ENCODE measurements at places on chromosomes 1 and 21. TPM values are rescaled to one million over a fixed set of nuclear protein-coding genes. Genes with fewer than 3 reads are reported as not detected.

DNA sequence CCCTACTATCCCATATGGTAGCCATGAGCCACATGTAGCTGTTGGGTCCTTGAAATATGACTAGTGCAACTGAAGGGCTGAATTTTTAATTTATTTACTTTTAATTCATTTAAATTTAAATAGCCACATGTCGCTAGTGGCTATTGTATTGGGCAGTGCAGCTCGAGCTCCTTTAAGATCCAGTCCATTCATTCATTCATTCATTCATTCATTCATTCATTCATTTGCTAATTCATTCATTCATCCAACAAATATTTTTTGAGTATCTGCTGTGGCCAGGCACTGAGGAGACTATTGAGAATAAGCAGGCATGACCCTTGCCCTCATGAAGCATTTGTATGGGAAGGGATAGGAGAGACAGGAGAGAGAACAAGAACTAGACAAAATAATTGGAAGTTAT is 29.5 kb upstream of the ACOT11 start:
- no peak overlapping the region for H3K4me3 ChIP-seq
- H3K36me3 ChIP-seq: no peaks in the 10 kb centered on the region
- DNase-seq: no peak
- no peaks in the 10 kb centered on the region for H3K4me1 ChIP-seq
- no peak overlapping the region for H3K27ac ChIP-seq

DNA sequence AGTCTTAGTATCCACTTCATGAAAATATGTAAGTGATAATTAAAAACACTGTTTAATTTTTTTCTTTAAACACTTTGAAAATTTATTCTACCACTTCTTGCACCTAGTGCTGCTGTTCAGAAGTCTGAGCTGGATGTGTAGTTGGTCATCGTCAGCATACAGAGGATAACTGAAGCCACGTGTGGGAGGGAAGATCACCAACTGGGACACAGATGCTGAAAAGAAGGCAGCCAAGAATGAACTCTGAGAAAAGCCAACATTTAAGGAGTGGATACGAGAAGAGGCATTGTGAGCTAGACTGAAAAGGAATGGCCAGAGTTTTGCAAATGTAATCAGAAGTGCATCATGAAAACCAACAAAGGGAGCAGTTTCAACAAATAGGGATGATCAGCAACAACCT is 24.6 kb upstream of the CLCA4 start:
- H3K4me1 ChIP-seq: no peaks in the 10 kb centered on the region
- no peak overlapping the region for H3K4me3 ChIP-seq
- no peaks in the 10 kb centered on the region for H3K27me3 ChIP-seq
- H3K27ac ChIP-seq: no peak overlapping the region
- no peak for DNase-seq

DNA sequence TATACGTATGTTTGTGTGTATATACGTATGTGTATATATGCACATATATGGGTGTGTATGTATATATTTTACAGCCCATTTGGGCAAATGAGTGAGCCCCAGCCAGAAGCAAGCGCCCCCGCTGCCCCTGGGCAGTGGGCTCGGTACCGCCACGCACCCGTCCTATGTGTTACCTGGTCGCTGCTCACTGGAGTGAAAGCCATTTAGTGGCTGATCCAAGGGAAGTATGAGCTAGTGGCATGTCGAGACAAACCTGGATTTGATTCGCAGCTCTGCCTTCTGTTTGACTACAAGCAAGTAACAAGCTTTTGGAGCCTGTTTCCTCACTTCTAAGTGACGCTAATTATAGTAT is 35.8 kb upstream of the JAK1 start:
- no peak for DNase-seq
- no peaks in the 10 kb centered on the region for H3K27me3 ChIP-seq
- peak overlapping the region; percentile 57 for H3K4me3 ChIP-seq
- peak overlapping the region; percentile 84 for H3K27ac ChIP-seq

DNA sequence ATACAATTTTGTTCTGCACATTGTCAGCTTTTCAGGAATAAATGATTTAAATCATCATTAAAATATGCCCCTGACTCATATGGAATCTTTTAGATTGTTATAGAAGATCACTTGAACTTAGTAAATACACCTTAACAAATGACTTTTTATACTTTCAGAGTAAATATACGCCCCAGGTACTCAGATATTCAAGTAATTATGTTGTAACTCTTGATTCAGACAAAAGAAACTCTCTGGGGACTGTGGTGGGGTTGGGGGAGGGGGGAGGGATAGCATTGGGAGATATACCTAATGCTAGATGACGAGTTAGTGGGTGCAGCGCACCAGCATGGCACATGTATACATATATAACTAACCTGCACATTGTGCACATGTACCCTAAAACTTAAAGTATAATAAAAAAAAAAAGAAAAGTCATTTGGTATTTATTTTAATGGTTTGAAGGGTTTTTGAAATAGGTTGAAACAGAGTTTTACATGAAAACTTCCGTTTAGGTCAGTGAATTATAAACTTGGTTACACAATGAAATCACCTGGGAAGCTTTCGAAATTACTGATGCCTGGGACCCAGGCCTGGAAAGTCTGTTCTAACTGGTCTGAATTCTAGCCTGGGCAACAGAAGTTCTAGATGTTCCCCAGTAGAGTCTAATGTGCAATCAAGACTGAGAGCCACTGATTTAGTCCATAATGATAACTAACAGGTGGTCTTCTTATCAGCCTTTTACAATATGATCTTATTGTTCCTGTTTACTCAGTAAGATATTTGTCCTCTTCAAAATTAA is 320.5 kb upstream of the NR5A2 start:
- DNase-seq: no peak
- no peak overlapping the region for H3K4me3 ChIP-seq

- H3K27ac ChIP-seq: no peak overlapping the region
- no peaks in the 10 kb centered on the region for H3K27me3 ChIP-seq
- DNase-seq: no peak
- no peaks in the 10 kb centered on the region for H3K4me1 ChIP-seq
- H3K4me3 ChIP-seq: no peak overlapping the region
These were observed 131.5 kb upstream of the ZNF648 start for GRCh38 chr1:182192966-182193365.

DNA sequence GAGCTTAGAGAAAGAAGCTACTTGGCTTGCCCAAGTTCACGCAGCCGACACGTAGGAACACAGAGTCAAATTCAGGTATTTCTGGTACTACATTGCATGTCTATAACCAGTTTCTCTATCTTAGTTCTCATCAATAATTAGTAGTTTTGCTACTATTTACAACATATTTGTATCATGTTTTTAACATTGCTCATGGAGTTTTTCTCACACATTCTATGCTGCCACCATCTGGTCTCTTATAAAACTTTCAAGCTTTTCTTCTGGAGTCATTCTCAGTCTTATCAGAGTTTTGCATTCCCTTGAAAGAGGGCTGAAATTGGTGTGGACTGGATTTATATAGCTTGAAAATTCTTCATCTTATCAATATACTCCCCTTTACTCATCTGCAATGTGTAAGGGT is 118.8 kb upstream of the PALMD start:
- no peaks in the 10 kb centered on the region for H3K4me1 ChIP-seq
- H3K36me3 ChIP-seq: no peaks in the 10 kb centered on the region
- H3K27ac ChIP-seq: no peak overlapping the region
- DNase-seq: no peak
- H3K27me3 ChIP-seq: no peaks in the 10 kb centered on the region

DNA sequence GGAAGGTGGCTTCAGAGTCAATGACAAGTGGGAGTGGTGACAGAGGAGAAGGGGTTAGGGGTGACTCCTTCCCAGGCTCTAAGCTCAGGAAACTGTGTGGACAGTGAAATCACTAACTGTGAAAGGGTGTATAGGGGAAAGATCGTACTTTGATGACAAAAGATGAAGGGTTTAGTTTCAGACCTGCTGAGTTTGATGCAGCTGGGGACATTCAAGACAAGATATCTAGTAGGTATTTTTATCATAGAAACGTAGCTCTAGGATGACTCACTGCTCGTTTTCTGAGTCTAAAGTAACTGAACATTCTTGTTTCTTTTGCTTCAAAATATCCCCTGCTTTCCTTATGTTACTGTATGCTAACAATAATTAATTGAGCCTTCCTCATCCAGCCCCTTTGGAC is 149.0 kb downstream of the PCP4 start:
- H3K27ac ChIP-seq: no peak overlapping the region
- no peak for DNase-seq
- H3K27me3 ChIP-seq: no peaks in the 10 kb centered on the region

DNA sequence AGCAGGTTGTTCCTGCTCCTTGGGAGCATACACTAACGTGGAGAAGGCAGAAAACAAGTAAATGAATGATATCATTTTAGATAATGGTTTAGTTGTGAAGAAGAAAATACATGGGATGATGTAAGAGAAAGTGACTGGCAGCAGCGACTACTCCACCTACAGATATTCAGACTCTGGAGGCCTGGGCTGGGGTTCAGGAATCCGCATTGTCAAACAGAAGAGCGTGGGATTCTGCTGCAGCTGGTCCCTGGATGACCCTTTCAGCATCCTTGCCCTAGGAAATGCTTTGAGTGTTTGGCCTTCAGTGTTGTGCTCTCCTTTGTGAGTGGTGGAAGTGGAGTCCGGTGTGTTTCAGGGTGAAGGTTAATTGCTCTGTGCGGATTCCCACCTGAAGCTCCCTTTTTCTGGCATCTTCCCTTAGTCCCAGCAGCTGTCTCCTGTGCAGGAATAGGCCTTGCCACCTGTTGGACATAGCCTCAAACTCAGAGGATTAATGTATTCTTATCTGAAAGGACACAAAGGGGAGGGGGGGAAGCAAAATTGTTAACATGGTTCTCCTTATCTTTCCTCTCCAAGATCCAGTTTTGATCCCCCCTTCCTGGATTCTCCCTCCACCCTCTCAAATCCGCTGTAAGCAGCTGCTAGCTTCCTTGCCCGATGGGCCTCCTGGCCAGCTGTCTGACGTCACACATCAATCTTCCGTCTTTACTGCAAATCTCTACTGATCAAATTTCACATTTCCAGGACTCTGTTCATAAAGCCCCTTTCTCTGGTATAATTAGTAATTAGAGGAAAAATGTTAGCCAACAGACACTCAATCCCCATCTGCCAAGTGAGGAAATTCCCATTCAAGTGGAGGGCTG is 68.3 kb upstream of the SPAG17 start:
- no peaks in the 10 kb centered on the region for H3K36me3 ChIP-seq
- H3K27me3 ChIP-seq: no peaks in the 10 kb centered on the region
- H3K27ac ChIP-seq: no peak overlapping the region
- no peak overlapping the region for H3K4me3 ChIP-seq
- DNase-seq: no peak

GRCh38 chr1:24364605-24364974 is 45.4 kb downstream of the GRHL3 start:
- peaks cover 15% of the 10 kb centered on the region for H3K36me3 ChIP-seq
- no peaks in the 10 kb centered on the region for H3K27me3 ChIP-seq

GRCh38 chr1:238675221-238675620 is 711.1 kb upstream of the CHRM3 start:
- H3K36me3 ChIP-seq: no peaks in the 10 kb centered on the region
- no peak overlapping the region for H3K27ac ChIP-seq
- no peak for DNase-seq
- H3K27me3 ChIP-seq: no peaks in the 10 kb centered on the region
- H3K4me1 ChIP-seq: no peaks in the 10 kb centered on the region
- no peak overlapping the region for H3K4me3 ChIP-seq

GRCh38 chr1:246221485-246222255 is 285.4 kb downstream of the SMYD3 start:
- no peaks in the 10 kb centered on the region for H3K27me3 ChIP-seq
- no peak overlapping the region for H3K27ac ChIP-seq
- no peaks in the 10 kb centered on the region for H3K36me3 ChIP-seq
- no peaks in the 10 kb centered on the region for H3K4me1 ChIP-seq
- no peak overlapping the region for H3K4me3 ChIP-seq
- DNase-seq: no peak

GRCh38 chr1:167227934-167228378 is 7.3 kb downstream of the POU2F1 start:
- no peaks in the 10 kb centered on the region for H3K36me3 ChIP-seq
- peak overlapping the region; percentile 17 for H3K27ac ChIP-seq
- no peaks in the 10 kb centered on the region for H3K27me3 ChIP-seq
- no peak for DNase-seq
- peaks cover 20% of the 10 kb centered on the region for H3K4me1 ChIP-seq

GRCh38 chr1:85275701-85276214 is 674 bp downstream of the BCL10 start:
- H3K27ac ChIP-seq: peak overlapping the region; percentile 97
- H3K27me3 ChIP-seq: no peaks in the 10 kb centered on the region
- H3K4me3 ChIP-seq: peak overlapping the region; percentile 93

DNA sequence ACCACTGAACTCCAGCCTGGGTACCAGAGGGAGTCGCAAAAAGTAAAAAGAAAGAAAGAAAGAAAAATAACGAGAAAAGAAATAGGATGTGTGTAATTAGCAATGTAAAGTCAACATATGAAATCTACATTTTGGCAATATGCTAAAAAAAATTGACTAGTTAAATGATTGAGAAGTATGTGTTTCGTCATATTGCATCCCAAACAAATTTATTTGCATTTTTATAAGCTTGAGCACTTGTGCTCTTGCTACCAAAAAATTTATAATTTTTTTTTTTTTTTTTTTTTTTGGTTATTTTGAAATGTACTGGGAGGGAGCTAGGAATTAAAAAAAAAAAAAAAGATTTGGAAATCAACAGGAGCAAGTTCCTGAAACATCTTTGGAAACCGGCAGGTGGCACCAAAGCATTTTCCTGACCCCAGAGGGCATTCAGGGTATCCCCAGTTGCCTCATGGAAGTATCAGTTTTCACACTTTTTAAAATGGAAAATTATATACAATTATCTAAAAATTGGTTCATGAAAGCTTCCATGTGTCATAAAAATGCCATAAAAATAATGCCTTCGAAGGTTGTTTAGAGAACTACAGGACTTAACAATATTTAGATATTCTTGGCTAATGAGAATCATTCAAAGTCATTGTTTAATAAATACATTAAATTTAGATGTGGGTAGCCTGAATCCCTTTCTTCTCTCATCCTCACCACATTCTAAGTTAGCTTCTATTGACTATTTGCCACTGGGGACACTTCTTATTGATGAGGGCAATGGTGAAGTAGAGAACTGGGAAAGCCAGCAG is 4.8 kb upstream of the HEATR1 start:
- peak; percentile 51 for DNase-seq
- no peaks in the 10 kb centered on the region for H3K4me1 ChIP-seq
- no peaks in the 10 kb centered on the region for H3K36me3 ChIP-seq
- H3K4me3 ChIP-seq: no peak overlapping the region

- H3K27ac ChIP-seq: no peak overlapping the region
- no peaks in the 10 kb centered on the region for H3K4me1 ChIP-seq
- H3K4me3 ChIP-seq: no peak overlapping the region
These were observed 23.2 kb upstream of the SPATA6 start for GRCh38 chr1:48495166-48495565.

DNA sequence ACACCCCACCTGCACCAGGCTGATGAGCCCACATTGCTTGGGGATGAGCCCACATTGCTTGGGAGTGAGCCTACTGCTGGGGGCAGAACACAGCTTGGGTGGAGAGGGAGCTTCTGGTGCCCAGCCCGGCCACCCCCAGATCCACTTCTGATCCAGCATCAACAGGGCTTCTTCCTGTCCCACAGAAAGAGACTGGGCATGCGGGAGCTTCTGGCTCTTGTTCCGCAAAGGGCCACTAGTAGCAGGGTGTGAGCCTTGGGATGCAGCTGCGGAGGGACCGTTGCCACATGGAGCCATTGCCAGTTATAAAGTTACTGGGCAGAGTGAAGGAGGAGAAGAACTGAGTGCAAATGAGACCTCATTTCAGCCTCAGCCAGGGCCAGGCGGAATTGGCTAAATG is 36.3 kb downstream of the PKP1 start:
- no peak overlapping the region for H3K27ac ChIP-seq
- H3K27me3 ChIP-seq: no peaks in the 10 kb centered on the region
- H3K4me1 ChIP-seq: no peaks in the 10 kb centered on the region

The PTPRC gene
- 16.5 TPM for total RNA-seq

The ZSCAN20 gene
- 8.3 TPM for total RNA-seq

The RNASEL gene
- total RNA-seq: 13.8 TPM

The RTCA gene
- total RNA-seq: 31.5 TPM

Data from Peyer's patch (tissue), 4 donors.